ENCODE measurements at places on chromosomes 11 and 22.

- DNase-seq, result peak; percentile 48
These were observed 21.1 kb downstream of the RPS6KA4 start for GRCh38 chr11:64379817-64380709.

GRCh38 chr22:29377979-29378378 is 10.4 kb downstream of the AP1B1 start:
- DNase-seq, result no peak

- no peak for DNase-seq
These were observed 1.9 kb upstream of the KDM2A start for GRCh38 chr11:67117176-67117575.

- DNase-seq, result no peak
These were observed 152.6 kb downstream of the BARX2 start for GRCh38 chr11:129528296-129528695.

DNA sequence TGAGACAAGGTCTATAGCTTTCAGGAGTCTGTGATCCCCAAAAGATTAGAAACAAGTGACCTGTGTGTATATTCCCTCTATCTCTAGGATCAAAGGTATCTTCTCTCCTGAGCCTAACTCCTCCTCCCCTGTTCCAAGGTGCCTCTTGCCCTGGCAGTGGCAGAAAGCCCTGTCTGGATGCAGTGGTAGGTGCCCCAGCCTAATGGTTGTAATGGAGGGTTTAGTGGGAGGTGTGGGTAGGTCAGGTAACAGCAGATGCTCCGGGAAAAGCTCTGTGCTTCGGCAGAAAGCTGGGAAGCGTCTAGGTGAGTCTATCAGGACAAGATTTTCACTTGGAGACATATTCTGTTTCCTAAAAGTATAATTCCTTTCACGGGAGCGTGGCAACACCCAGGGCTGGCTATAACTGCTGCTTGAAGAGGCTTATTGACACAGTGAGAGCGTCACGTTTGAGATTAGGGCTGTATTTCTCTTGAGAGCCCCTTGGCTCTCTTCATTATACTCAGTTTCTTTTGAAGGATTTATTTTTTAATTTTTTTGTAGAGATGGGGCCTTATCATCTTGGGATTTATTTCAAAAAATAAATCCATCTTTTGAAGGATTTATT is 49.5 kb downstream of the PRR5L start:
- no peak for DNase-seq

GRCh38 chr22:36452250-36452977 is 29.0 kb downstream of the TXN2 start:
- no peak for DNase-seq

Measured in GM23338 (cell line).